ENCODE measurements at places on chromosomes 6 and 20. TPM values are rescaled to one million over a fixed set of nuclear protein-coding genes. Genes with fewer than 3 reads are reported as not detected.

TUBB2B gene
- 1,848 TPM for total RNA-seq

NKAPL gene
- not detected for total RNA-seq

SLC12A5 gene
- 1.3 TPM for total RNA-seq

MCCD1 gene
- not detected for total RNA-seq

COQ3 gene
- total RNA-seq: 10.1 TPM

SAPCD1 gene
- 1.8 TPM for total RNA-seq

MAS1 gene
- under 0.01 TPM for total RNA-seq

HLA-G gene
- total RNA-seq: 0.41 TPM

PHF1 gene
- 41.9 TPM for total RNA-seq

RIN2 gene
- 2.7 TPM for total RNA-seq

ANKRD66 gene
- not detected for total RNA-seq

DEFB118 gene
- total RNA-seq: not detected

ZNF311 gene
- total RNA-seq: 2.8 TPM

RNF144B gene
- 1.7 TPM for total RNA-seq

LCA5 gene
- total RNA-seq: 2.3 TPM

SUPT3H gene
- total RNA-seq: 9.2 TPM

FABP7 gene
- total RNA-seq: 0.28 TPM

LKAAEAR1 gene
- total RNA-seq: not detected

KHDC1L gene
- 0.28 TPM for total RNA-seq

SEMG1 gene
- 0.81 TPM for total RNA-seq

NFATC2 gene
- total RNA-seq: 0.28 TPM

MAP7 gene
- 7.8 TPM for total RNA-seq

C4B gene
- 1.9 TPM for total RNA-seq

BLCAP gene
- 58.9 TPM for total RNA-seq

SOBP gene
- 1.3 TPM for total RNA-seq

GNAS-AS1 gene
- 0.24 TPM for total RNA-seq

KIF3B gene
- total RNA-seq: 9.5 TPM

RXRB gene
- 18.1 TPM for total RNA-seq

CDC40 gene
- 23.1 TPM for total RNA-seq

NFKBIL1 gene
- total RNA-seq: 33.2 TPM

CDH22 gene
- 0.03 TPM for total RNA-seq

TRDN gene
- 2.7 TPM for total RNA-seq

FNDC1 gene
- 0.11 TPM for total RNA-seq

CTAGE9 gene
- total RNA-seq: not detected

OARD1 gene
- total RNA-seq: 15.3 TPM

CNKSR3 gene
- total RNA-seq: 8.7 TPM

IDH3B gene
- total RNA-seq: 174 TPM

CD109 gene
- total RNA-seq: 1.3 TPM

CENPW gene
- 19.6 TPM for total RNA-seq

HTR1B gene
- 0.31 TPM for total RNA-seq

PLCB1 gene
- 13.3 TPM for total RNA-seq

VSX1 gene
- not detected for total RNA-seq

MYLK2 gene
- 0.21 TPM for total RNA-seq

OR2B3 gene
- total RNA-seq: not detected

ZSCAN31 gene
- 5.8 TPM for total RNA-seq

RBM24 gene
- 2.3 TPM for total RNA-seq

LEMD2 gene
- 79.6 TPM for total RNA-seq

RPS6KA2 gene
- 12.7 TPM for total RNA-seq

BHLHE23 gene
- total RNA-seq: 2.1 TPM

PTPRT gene
- total RNA-seq: 0.07 TPM

CRYBG1 gene
- total RNA-seq: 1.3 TPM

MPC1 gene
- 6.8 TPM for total RNA-seq

SLC17A3 gene
- total RNA-seq: not detected

ELOVL2 gene
- total RNA-seq: 1.0 TPM

RALY gene
- 147 TPM for total RNA-seq

ULBP1 gene
- 0.33 TPM for total RNA-seq

NINL gene
- total RNA-seq: 42.6 TPM

VGLL2 gene
- not detected for total RNA-seq

OPRM1 gene
- not detected for total RNA-seq

TUBB2A gene
- 789 TPM for total RNA-seq

All from H7 (cell line).